ENCODE measurements at places on chromosomes 11 and 22. TPM values are rescaled to one million over a fixed set of nuclear protein-coding genes. Genes with fewer than 3 reads are reported as not detected.

DNA sequence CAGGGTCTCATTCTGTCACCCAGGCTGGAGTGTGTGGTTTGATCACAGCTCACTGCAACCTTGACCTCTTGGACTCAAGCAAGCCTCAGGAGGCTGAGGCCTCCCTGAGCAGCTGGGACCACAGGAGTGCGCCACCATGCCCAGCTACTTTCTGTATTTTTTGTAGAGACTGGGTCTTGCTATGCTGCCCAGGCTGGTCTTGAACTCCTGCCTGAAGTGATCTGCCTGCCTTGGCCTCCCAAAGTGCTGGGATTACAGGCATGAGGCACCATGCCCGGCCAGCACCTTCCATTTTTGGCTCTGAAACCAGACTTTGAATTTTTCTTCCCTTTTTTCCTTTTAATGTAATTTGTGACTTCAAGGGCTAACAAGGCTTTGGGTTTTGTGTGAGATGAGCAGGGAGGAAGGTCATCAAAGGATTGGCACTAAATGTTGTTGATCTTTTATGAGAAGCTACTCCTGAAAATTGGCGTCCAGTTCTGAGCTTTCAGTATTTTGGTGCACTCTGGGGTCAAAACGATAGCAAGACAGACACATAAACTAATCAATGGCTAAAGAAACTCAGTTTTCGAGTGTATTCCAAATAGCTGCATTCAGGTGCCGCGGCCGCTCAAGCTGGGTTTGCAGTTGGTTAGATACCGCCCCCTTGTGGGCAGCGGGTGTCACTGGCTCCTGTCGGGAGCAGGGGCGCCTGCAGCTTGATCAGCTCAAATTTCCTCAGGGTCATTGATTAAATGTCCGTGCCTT lies 51.9 kb upstream of the CLMP start:
- DNase-seq, result peak; percentile 65

- no peak for DNase-seq
Observed at GRCh38 chr11:27139742-27140367, 99.2 kb downstream of the BBOX1 start.

- DNase-seq, result no peak
Observed at GRCh38 chr11:95152876-95153856, 63.5 kb downstream of the ENDOD1 start.

SPON1 gene
- 62.3 TPM for polyA plus RNA-seq

GRCh38 chr11:8033305-8034105 lies 46.4 kb downstream of the EIF3F start:
- DNase-seq, result peak; percentile 62

- no peak for DNase-seq
Observed at GRCh38 chr11:125926682-125927081, 19.2 kb upstream of the VSIG10L2 start.

SOX6 gene
- 19.6 TPM for polyA plus RNA-seq

KCNJ1 gene
- 1.6 TPM for polyA plus RNA-seq

DNA sequence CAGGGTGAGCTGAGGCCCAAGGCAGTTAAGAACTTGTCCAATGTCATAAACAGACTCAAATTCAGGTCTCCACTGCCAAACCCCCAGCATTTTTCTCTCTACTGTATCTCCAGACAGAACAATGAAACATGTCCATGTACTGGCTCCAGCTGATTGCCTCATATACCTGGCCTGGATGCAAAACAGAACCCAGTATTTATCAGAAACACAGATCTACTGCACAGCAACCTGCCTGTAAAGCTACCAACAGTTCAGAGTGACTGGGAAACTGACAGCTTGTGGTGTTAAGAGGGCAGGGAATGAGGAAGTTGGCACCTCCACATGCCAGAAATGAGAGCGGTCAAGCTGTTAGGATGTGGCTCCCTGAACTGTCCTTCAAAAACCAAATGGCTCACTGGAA lies 41.6 kb downstream of the C11orf71 start:
- DNase-seq, result no peak

OR4C13 gene
- not detected for polyA plus RNA-seq
